MCF 10A (cell line): ENCODE measurements at places on chromosomes 6 and 20.

- no peak for DNase-seq
These were observed 18.4 kb downstream of the EYA4 start for GRCh38 chr6:133259561-133259960.

DNA sequence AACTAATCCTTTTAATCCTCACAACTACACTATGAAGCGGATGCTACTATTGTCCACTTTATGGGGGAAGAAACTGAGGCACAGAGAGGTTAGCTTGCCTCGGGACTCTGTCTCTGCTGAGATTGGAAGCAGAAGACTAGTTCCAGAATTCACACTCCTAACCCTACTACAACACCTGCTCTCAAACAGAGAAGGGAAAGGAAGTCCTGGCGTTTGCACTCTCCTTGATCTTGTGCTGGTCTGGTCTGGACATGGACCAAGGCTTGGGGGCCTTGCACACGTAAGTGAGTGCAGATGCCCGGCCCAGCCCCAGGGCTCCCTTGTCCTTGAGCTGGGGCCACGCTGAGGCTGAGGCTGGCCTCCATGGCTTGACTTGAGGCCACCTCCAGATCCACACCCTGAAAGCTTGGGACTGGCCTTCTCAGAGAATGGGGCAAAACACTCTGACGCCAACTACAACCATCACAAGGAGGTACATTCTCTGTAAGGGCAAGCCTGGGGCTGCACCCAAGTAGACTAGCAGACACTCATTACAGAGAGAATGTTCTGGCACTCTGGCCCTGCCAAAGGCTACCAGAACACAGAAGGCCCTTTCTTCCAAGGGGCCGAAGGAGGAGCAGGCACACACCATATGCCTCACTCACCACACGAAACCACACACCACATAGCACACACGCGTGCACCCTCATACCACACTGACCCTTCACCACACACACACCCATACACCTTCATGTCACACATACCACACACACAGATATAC, 33.3 kb upstream of the EZR start:
- no peak for DNase-seq

DNA sequence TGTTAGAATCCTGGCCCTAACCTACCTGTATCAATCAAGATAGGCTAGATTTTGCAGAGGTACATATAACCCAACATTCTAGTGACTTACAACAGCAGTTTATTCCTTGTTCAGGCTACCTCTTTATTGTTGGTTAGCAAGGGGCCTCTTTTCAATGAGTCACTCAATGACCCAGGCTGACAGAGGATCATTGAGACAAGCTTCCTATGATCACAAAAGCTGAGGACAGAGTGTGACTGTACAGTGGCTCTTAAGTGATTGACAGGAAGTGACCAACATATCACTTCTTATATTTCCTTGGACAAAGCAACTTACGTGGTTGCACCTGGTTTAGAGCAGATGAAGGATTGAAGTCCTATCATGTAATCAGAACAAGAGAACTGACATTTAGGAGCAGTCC, 740.9 kb downstream of the FRK start:
- DNase-seq: no peak

DNA sequence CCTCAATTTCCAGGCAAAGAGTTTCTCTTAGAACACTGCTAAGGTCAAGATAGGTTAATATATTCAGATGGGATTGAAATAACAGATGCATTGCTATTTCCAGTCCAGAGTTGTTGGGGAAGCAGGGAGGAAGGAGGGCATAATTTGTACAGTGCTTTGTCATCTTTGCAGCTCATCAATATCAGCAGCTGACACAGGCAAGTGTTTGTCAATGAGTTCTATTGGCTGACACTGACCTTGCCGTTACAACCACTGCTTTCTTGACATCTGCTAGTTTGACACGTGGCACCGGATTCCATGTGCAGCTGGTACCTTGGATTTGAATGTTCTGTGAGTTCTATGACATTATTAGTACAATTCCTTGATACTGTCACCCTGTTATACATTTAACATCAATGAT, 28.0 kb upstream of the MLIP start:
- DNase-seq: no peak

- no peak for DNase-seq
These were observed 216.9 kb downstream of the DOK5 start for GRCh38 chr20:54692168-54692887.

DNA sequence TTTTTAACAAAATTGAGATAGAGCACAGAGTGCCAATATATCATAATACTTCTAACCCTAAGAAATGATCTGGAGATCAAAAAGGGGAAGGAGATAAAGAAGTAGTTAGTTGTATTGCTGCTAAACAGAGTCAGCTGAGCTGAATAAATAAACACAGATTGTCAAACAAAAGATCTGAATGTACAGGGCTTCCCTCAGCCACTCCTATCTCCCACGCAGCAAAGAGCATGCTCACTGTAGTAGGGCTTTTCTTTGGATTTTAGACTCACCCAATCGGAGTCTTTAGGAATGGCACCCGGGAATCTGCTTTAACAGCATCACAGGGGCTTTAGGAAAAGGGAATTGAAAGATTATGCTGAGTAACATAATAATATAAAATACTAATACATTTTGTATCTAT, 222.2 kb upstream of the STXBP5 start:
- DNase-seq: no peak

DNA sequence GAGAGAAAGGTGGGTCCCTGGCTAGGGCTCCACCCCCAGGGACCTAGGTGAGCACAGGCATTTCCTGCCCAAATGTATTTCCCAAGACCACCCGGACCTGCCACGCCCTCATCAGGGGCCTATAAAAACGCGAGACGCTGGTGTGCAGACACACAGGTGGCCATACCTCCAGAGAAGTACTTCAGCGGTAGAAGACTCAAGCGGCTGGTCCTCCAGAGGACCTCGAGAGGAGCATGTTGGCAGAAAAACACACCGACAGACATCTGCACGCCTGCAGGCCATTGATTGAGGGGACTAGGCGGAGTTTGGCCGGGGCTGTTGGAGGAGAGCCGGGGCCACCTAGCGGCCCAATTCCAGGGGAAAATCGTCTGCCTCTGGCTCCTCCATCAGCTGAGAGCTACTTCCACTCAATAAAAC, 695.8 kb upstream of the MMS22L start:
- DNase-seq: peak; percentile 28

DNA sequence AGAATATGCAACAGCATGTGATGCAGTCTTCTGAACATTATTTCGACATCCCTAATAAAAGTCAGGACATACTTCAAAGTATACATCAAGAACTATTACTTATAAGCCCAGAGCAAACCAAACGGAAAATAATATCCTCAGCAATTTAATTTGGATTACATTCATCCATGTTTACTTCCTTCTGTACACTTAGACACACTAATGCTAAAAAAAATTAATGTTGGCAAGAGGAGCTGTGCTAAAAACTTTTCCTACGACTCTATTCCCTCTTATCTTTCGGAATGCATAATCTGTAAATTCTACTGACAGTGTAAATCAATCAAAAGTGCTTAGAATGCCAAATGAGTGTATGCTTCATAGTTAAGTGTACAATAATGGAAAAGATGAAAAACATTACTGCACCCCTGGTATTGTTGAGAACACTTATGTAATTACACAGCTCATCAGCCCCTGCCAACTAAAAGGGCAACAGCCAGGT, 301.2 kb upstream of the HSF2 start:
- no peak for DNase-seq

DNA sequence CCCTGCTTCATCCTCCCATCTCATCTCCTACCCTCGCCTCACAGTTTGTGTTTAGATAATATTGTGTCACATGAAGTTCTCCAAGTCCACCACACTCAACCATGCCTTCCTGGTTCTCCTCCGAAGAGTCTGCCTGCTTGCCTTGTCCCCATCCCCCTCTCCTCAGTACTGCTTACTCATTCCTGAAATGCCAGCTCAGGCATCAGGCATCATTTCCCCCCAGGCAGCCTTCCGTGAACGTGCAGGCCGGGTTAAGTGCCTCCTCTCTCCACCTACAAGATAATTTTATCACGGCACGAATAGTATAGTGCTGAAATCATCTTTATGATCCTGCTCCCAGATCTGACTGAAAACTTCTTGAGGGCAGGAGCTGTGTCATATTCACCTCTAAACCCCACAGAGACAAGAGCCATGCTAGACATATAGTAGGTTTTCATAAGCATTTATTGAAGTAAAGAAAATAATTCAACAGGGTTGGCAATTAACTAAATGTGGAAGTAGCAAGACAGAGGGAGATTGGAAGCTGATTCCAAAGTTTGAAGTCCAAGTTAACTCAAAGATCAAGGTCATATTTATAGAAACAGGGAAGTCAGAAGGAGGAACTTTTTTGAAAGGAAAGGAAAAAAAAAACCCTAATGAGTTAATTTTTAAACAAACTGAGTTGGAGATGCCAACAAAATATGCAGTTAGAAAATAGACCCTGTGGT, 48.7 kb upstream of the BMP2 start:
- peak; percentile 75 for DNase-seq

DNA sequence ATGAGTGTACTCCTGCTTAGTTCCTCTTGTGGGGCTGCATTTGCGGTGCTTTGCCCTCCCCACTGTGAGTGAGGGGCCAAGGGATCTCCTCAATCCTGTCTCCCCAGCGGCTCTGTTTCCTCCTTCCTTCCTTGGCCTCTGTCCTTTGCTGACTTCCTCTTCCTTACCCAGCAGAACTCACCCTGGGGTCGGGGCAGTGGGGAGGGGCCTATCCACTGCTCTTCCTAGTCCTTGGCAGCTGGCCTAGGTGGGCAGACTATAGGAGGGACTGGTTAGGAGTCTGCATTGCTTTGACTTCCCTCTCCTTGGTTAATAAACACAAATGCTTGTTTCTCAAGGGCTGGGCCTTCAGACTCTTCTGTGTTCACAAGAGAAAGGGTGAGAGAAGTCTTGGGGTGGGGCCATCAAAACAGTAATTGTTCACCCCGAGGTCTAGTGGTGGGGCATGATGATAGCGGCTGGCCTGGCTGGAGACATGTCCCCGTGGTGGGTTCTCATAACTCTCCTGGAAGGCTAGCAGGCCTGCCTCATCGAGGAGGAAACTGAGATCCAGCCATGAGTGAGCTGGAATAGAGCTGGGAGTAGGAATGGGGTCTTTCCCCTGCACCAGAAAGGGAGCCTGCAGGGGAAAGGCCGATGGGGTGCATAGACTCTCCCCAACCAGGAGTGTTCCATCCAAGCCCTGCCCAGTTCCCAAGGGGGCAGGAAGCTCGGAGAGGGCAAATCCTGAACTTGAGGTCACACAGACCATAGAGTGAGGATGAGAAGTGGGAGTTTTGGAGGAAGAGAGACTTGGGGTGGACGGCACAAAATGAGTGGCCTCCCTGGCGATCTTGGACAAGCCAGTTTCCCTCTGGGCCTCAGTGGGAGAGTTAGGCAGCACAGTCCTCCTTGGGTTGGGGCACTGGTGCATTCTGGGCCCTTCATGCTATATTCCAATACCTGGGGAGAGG, 12.7 kb downstream of the FAM110A start:
- DNase-seq: no peak

DNA sequence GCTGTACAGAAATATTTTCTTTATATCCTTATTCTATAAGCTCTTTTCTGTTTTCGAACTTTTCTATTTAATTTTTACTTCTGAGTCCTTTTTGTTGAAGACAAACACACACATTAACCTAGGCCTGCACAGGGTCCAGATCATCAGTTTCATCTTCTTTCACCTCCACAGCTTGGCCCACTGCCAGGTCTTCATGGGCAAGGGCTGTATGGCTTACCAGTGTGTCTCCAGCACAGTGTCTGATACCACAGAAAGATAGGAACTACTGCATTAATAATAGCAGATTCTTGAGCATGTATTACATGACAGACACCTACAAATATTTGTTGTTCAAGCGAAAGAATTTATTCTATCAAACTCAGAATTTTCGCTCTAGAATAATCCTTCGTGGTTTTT, 24.4 kb downstream of the QKI start:
- peak; percentile 42 for DNase-seq
